ENCODE measurements at places on chromosomes 4 and X.

- no peak overlapping the region for H3K4me3 ChIP-seq
- H3K27me3 ChIP-seq = no peaks in the 10 kb centered on the region
- no peaks in the 10 kb centered on the region for H3K4me1 ChIP-seq
- H3K36me3 ChIP-seq = no peaks in the 10 kb centered on the region
Observed at GRCh38 chr4:176690716-176691115, 102.0 kb downstream of the VEGFC start.

GRCh38 chrX:13271511-13271910 is 48.3 kb downstream of the ATXN3L start:
- H3K4me3 ChIP-seq = no peak overlapping the region
- no peaks in the 10 kb centered on the region for H3K27me3 ChIP-seq
- no peaks in the 10 kb centered on the region for H3K36me3 ChIP-seq
- H3K27ac ChIP-seq = no peak overlapping the region

GRCh38 chr4:56619160-56619559 is 61.9 kb downstream of the HOPX start:
- H3K27ac ChIP-seq = no peak overlapping the region
- H3K4me3 ChIP-seq = no peak overlapping the region
- H3K4me1 ChIP-seq = no peaks in the 10 kb centered on the region
- DNase-seq = no peak
- peaks cover 12% of the 10 kb centered on the region for H3K27me3 ChIP-seq

- no peak overlapping the region for H3K4me3 ChIP-seq
- H3K4me1 ChIP-seq = peaks cover 13% of the 10 kb centered on the region
- DNase-seq = no peak
- H3K27ac ChIP-seq = peak overlapping the region; percentile 58
- H3K36me3 ChIP-seq = no peaks in the 10 kb centered on the region
Observed at GRCh38 chrX:68440442-68440841, 7.1 kb upstream of the OPHN1 start.

DNA sequence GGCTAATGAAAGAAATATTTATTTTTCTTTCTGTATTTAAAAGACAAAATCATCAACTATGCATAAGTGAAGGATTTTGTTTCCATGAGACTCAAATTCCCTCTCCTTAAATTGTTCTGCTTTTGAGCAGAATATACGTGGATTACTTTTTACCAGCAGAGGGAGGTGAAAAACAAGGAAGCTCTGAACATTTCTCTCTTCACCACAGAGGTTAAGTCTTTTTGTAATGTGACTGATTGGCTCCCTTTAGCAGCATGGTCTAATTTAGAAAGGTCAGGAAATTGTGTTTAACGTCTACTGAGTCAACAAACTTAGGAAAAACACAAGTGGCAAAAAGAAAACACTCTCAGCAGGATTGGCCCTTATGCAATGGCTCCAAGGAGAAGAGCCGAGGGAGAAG is 55.1 kb upstream of the F9 start:
- H3K36me3 ChIP-seq = no peaks in the 10 kb centered on the region
- no peak for DNase-seq
- H3K27me3 ChIP-seq = no peaks in the 10 kb centered on the region

- no peaks in the 10 kb centered on the region for H3K36me3 ChIP-seq
- no peak for DNase-seq
- no peaks in the 10 kb centered on the region for H3K27me3 ChIP-seq
- no peaks in the 10 kb centered on the region for H3K4me1 ChIP-seq
- no peak overlapping the region for H3K27ac ChIP-seq
Observed at GRCh38 chrX:79325263-79325958, 41.7 kb downstream of the ITM2A start.

DNA sequence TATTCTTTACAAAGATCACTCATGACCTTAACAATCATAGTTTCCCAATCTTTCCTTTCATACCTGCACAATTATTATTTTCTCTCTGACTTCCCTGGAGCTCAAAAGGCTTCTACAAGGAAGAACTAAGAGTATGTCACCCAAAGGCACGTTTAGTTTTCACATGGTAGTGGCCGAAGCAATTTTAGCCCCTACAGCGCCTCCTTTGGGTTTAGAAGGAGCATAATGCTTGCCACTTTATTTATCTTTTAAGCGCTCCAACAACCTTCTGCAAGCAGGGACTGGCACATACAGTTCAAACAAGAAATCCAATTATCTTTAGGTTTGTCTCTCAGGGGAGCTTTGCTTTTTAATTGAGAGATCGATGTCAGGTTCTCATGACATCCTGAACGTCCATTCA is 42.0 kb upstream of the IGSF1 start:
- H3K4me3 ChIP-seq = no peak overlapping the region
- no peaks in the 10 kb centered on the region for H3K27me3 ChIP-seq

DNA sequence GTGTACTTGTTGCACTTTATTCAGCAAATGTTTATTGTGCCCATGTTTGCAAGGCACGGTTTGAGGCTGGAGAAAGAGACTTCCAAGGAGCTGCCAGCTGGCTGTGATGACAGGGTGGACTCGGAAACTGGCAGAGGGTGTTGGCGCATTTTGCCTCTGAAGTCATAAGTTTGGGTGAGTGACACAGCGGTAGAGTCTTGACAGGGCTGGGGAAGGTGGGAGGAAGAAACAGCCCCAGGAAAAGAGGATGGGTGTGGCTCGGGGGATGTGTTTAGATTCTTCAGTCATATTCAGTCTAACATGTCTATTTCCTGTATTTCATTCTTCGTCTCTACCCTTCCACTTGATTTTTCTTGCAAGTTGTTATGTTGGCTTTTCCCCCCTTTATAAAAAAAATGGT is 77.0 kb upstream of the STOX2 start:
- no peak overlapping the region for H3K4me3 ChIP-seq
- peak overlapping the region; percentile 2 for H3K27ac ChIP-seq
- H3K4me1 ChIP-seq = peaks cover 74% of the 10 kb centered on the region
- H3K36me3 ChIP-seq = no peaks in the 10 kb centered on the region
- no peaks in the 10 kb centered on the region for H3K27me3 ChIP-seq

DNA sequence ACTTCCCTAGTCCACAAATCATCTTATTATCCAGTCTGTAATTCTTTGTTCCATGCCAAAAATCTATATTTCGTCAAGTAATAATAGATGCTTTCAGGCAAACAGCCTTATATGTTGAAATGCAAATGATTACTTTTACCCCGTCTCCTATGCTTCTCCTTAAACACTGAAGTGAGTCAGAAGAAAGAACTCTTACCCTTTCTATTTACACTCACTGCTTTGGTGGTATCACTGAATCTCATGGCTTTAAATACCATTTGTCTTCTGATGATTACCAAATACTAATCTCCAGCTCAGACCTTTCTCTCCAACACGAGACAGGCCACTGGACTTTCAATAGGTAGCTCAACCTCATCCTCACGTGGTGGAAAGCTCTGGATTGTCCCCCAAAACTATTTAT is 558.1 kb downstream of the IL1RAPL1 start:
- DNase-seq = no peak
- H3K27me3 ChIP-seq = no peaks in the 10 kb centered on the region
- no peak overlapping the region for H3K4me3 ChIP-seq
- no peaks in the 10 kb centered on the region for H3K4me1 ChIP-seq
- no peak overlapping the region for H3K27ac ChIP-seq

- H3K4me3 ChIP-seq = no peak overlapping the region
- H3K4me1 ChIP-seq = peaks cover 6% of the 10 kb centered on the region
- no peaks in the 10 kb centered on the region for H3K27me3 ChIP-seq
- no peak for DNase-seq
Observed at GRCh38 chr4:185582651-185583400, 47.5 kb upstream of the PDLIM3 start.

DNA sequence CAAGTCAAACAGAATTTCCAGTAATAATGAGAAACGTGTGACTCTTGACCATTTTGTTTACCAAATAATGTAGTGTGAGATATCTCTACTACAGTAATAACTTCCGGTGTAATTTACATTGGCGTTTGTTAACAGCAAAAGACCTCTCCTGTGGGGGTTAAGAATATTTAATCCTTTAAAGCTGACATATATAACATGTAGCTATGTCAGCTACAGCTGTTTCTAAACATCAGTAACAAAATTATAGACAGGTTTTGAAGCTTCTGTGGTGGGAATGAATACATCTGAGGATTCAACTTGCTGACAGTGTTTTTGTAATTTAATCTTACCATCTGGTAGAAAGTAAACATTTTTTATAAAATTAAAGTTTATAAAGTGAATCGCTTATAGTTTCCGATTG is 73.6 kb upstream of the TENM3 start:
- H3K27me3 ChIP-seq = peaks cover 21% of the 10 kb centered on the region
- DNase-seq = no peak
- no peak overlapping the region for H3K27ac ChIP-seq
- no peaks in the 10 kb centered on the region for H3K4me1 ChIP-seq

GRCh38 chrX:28876408-28876807 is 289.2 kb downstream of the IL1RAPL1 start:
- no peaks in the 10 kb centered on the region for H3K4me1 ChIP-seq
- DNase-seq = no peak
- no peaks in the 10 kb centered on the region for H3K36me3 ChIP-seq

GRCh38 chrX:109390556-109390955 is 91.3 kb downstream of the GUCY2F start:
- H3K36me3 ChIP-seq = no peaks in the 10 kb centered on the region
- H3K4me1 ChIP-seq = no peaks in the 10 kb centered on the region
- no peaks in the 10 kb centered on the region for H3K27me3 ChIP-seq
- no peak for DNase-seq
- no peak overlapping the region for H3K4me3 ChIP-seq

DNA sequence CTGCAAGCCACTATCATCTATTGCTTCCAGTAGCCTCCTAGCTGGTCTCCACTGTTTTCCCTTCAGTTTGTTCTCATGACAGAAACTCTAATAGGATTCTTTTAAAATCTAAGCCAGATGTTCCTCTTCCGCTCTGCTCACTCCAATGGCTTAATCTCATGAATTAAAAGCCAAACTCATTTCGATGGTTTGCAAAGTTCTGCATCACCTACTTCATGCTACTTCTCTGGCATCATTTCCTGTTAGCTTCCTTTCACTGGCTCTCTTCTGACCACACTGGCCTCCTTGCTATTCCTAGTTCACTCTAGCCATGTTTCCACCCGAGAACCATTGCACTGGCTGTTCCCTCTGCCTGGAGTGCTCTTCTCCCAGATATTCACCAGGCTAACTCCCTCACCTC is 102.0 kb upstream of the LSM6 start:
- no peaks in the 10 kb centered on the region for H3K27me3 ChIP-seq
- DNase-seq = no peak
- H3K36me3 ChIP-seq = no peaks in the 10 kb centered on the region
- no peaks in the 10 kb centered on the region for H3K4me1 ChIP-seq
- no peak overlapping the region for H3K27ac ChIP-seq

- no peak overlapping the region for H3K27ac ChIP-seq
- H3K4me1 ChIP-seq = no peaks in the 10 kb centered on the region
- H3K27me3 ChIP-seq = no peaks in the 10 kb centered on the region
- H3K4me3 ChIP-seq = no peak overlapping the region
- no peak for DNase-seq
Observed at GRCh38 chr4:88075336-88075735, 67.9 kb downstream of the PKD2 start.

DNA sequence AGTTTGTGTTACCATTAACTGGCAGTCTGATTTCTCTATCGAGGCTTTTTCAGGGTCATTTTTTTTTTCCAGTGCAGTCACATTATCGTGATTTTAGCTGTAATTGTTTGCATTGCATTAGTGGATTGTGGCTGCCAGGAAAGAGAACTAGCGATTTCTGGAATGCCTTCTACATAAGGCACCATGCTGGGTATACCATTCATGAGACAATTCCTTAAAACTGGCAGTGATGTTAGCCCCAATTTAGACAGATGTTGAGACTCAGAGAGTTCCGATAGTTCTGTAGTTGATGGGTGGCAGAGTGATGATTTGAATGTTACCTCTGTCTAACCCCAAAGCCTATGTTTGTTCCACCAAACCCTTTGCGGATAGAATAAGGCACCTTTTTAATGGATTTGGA is 175.4 kb upstream of the TENM3 start:
- no peaks in the 10 kb centered on the region for H3K36me3 ChIP-seq
- no peak overlapping the region for H3K4me3 ChIP-seq
- no peak overlapping the region for H3K27ac ChIP-seq

DNA sequence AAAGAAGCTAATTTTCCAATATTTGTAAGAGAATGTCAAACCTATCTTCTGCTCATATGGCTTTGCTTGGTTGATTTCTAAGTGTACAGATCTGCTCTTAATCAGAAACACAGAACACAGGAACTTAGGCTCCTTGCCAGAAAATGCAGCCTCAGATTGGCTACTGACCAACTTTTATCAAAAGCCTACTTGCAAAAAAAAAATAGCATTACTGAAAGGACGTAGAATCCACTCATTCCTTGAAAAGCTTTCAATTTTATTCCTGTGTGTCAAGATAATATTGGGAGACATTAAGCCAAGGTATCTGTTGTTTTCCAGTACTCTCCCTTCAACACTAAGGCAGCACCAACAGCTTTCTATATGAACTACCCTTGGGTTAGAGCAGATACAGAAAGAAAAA is 127.6 kb upstream of the INTU start:
- H3K4me1 ChIP-seq = peaks cover 35% of the 10 kb centered on the region
- no peak overlapping the region for H3K4me3 ChIP-seq
- DNase-seq = no peak
- no peaks in the 10 kb centered on the region for H3K36me3 ChIP-seq

DNA sequence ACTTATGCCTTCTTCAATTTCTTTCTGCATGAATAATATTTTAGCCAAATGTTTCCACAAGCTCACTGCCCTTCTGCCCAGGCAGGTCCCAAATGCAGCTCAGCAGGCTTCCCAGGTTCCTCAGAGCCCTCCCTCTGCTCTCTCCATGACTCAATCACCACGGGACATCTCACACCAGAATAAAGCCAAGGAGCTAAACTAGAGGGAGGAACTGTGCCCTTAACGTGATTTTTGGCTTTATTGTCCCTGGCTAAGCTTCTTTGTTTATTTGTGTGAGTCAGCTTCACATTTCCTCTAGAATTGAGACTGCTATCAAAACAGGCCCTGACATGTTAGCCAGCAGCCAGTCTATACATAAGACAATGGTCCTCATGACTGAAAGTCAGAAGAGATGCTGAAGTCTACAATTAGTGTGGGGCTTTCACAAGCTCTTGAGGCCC is 186.4 kb upstream of the GALNT7 start:
- no peak overlapping the region for H3K4me3 ChIP-seq
- H3K27ac ChIP-seq = no peak overlapping the region
- H3K4me1 ChIP-seq = no peaks in the 10 kb centered on the region
- no peaks in the 10 kb centered on the region for H3K36me3 ChIP-seq
- peaks cover 18% of the 10 kb centered on the region for H3K27me3 ChIP-seq

DNA sequence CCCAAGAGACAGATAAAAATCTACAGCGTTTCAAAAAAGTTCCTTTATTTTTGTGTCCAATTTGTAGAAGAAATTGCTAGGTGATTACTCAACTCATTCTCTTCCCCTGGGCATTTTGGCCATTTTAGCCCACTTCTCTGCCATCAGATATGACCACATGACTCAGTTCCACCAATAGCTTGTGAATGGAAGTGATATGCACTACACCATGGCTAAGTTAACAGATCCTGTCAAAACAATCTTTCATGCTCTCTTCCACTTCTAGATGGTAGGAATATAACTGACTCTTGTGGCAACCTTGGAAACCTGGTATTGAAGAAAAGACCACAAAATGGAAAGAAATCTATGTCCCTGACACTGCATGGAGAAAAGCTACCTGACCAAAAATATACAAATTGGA is 26.2 kb upstream of the FREM3 start:
- no peaks in the 10 kb centered on the region for H3K36me3 ChIP-seq
- H3K27me3 ChIP-seq = no peaks in the 10 kb centered on the region
- H3K4me1 ChIP-seq = no peaks in the 10 kb centered on the region
- no peak overlapping the region for H3K27ac ChIP-seq
- DNase-seq = no peak

- peaks cover 2% of the 10 kb centered on the region for H3K4me1 ChIP-seq
- H3K27me3 ChIP-seq = no peaks in the 10 kb centered on the region
- DNase-seq = no peak
- H3K27ac ChIP-seq = no peak overlapping the region
Observed at GRCh38 chrX:311156-312129, 7.2 kb downstream of the GTPBP6 start.

- no peaks in the 10 kb centered on the region for H3K27me3 ChIP-seq
- peaks cover 32% of the 10 kb centered on the region for H3K4me1 ChIP-seq
- peak overlapping the region; percentile 80 for H3K4me3 ChIP-seq
- peak overlapping the region; percentile 96 for H3K27ac ChIP-seq
Observed at GRCh38 chr4:185202984-185203485, 765 bp downstream of the CFAP97 start.

Measured in left ventricle myocardium inferior (tissue), 1 donor.